ENCODE measurements at places on chromosomes 13 and 19.

- DNase-seq, result no peak
Observed at GRCh38 chr19:47123406-47123805, 7.2 kb upstream of the SAE1 start.

DNA sequence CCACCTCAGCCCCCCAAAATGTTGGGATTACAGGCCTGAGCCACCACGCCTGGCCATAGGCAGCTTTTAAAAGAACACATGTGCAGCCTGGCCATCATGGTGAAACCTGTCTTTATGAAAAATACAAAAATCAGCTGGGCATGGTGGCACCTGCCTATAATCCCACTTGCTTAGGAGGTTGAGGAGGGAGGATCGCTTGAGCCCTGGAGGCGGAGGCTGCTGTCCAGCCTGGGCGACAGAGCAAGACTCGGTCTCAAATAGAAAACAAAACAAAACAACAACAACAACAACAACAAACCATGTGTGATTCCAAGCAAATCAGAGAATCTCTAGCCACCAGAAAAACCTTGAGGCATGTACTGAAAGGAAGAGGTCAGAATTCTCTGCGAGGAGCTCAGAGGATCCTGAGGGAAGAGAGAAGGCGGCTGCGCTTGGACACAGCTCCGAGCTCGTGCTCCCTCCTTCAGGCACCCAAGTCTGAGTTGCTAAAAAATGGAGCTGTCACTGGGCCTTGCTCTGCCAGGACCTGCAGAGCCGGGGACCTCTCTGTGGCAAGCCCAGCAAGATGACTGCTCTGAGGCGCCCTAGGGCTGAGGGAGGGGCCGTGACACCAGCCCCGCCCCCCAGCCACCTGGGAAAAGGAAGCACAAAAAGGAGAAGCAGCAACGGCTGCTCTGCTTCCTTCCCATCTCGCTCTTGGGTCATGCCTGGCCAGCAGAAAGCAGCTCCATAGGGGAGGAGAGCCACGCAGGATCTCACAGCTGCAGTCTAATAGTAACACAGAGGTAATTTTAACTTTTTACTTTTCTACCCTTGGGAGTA, at the start of gene ARL11:
TSS of gene ARL11 (plus strand) at position 677 of the 822 bp plus-strand sequence. CDS start 1,941 bp downstream, outside the sequence.
- no peak for DNase-seq

DNA sequence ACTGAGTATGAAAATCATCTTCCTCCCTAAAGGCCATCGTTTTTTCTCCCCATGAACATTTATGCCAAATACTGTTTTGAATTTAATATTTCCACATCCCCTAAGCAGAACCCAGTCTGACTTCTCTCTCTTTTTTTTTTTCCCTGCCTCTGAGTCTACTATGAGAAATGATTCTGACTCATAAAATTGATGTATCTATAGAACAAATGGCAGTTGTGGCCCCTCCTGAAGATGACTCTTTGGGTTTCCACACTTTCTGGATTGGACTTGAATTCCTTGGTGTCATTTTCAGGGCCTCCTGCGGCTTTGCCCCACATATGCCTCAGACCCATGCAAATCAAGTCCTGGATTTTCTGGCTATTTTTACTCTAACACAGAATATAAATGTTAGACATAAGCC, 22.7 kb upstream of the NAXD start:
- DNase-seq, result no peak

DNA sequence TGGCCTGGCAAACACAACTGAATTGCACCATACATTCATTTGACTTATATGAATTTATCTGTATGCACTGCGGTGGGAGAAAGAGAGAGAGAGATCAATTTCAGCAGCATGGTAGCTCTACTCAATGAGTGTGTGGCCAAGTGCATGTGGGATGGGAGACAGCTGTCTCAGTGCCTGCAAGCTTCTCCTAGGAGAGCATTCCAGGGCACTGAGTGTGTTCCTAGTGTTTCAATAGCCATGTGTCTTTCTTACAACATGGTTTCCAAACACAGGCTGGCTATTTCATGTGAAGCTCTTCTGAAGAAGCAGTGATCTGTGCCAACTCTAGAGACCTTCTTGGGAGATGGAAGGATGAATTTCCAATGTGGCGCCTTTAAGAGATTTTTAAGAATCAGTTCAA, 43.5 kb downstream of the NEK5 start:
- no peak for DNase-seq

GRCh38 chr19:18736415-18737336, 53.2 kb downstream of the CRTC1 start:
- no peak for DNase-seq

DNA sequence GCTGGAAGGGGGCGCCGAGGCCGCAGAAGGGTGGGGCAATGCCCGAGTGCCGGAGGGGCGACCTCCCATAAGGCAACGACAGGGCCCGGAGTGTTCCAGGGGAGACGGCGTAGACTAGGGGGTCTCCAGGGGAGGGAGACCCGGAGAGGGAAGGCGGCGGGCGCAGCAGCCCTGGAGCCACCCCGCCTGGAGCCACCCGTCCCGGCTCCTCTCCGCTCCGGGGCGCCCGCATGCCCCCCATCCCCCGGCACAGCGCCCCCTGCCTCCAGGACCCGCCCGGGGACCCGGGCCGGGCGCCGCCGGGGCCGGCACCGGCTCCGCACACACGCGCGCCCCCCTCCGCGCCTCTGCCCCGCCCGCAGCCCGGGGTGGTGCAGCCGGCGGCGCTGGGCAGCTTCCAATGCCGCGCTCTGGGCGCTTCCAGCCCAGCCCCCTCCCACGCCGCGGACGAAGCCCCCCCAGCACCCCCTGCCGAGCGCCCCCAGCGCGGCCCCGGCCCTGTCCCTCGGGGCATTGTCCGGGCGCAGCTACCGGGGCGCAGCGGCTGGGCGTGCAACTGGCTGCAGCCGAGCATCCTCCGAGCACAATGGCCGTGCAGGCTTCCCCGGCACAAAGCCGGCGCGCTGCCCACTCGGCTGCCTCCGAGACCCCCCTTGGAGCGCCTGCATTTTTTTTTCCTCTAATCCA, 519 bp downstream of the PTPRS start:
- no peak for DNase-seq

DNA sequence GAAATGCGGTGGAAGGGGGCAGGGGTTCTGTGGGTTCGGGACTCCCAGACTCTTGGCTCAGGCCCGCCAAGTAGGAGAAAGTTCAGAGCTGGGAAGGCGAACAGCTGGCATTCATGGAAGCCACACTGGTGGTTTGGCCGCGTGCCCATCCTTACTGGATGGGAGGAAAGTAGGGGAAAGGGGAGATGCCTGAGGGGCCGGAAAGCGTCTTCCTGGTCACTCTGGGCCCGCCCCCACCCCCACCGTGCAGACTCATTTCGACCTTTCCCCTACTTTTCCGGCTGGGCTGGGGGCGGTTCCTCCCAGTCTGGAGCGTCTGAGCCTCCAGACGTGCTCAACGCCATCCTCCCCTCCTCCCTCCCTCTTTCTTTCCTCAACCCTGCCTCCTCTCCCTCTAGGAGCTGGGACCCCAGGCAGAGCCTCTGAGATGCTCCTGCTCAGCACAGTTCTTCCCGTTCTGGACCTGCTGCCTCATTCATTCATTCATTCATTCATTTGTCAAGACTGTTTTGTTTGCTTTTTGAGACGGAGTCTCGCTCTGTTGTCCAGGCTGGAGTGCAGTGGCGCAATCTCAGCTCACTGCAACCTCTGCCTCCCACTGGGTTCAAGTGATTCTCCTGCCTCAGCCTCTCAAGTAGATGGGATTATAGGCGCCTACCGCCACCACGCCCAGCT, 3.5 kb downstream of the ANGPTL4 start:
- peak; percentile 93 for DNase-seq

DNA sequence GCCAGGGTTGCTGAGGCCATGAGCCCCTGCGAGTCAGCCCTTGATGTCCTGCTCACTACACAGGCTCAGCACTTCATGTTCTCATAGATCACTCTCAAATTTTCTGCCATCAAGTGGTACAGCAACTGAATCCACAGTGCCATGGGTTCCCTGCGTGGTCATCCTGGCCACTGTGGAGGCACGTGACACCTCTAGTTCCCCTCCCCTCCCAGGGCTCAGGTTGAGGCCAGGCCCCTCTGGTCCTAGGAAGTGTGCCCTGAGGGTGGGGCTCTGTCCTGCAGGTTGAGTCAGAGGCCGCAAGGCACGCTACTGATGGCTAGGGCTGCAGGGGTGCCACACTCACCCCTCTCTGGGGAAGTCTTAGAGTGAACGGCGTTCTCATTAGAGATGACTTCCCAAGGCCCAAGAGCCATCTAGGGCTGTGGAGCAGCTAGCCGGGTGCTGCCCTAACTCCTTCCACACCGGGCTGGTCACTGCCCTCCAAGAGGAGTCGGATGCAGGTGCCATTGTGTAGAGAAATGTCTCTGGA, 39.8 kb upstream of the TPM4 start:
- DNase-seq, result no peak

GRCh38 chr19:45505151-45505995, 1.9 kb upstream of the VASP start:
- no peak for DNase-seq

DNA sequence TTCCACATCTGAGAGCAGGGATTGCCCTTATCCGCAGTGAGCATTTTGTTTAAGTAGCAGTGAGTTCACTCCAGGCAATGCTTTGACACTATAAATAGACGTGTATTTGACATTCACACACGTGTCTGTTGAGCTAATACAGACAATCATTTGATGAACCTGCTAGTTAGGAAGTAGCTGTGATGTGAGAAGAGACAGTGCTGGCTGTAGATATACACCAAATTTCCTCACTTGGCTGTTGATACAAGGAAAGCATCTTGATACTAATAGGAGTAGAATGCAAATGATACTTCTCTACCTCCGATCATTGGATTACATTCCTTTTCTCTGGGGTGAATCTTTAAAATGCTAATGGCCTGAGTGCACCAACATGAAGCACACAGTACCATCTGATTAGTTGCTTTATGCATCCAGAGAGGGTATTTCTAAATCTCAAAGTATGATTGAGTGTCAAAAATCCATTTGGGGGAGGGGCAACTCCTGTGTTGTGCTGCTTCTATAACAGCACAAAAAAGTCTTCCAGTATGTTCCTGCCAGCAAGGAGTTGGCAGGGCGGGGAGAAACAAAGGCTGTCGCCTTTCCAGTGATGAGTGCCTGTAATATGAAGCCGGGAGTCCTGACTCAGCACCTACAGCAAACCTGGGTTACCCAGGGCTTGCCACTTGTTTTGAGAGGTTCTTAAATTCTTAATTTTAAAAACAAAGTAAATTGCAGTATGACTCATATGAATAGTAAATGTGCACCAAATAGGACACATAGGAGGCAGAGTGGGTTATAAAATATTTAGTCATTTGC, 7.0 kb downstream of the CUL4A start:
- DNase-seq, result peak; percentile 37

GRCh38 chr13:61738236-61738750, 322.6 kb upstream of the PCDH20 start:
- DNase-seq, result no peak
